Brain microvascular endothelial cell (primary cell): ENCODE measurements at places on chromosomes 7 and 10.

DNA sequence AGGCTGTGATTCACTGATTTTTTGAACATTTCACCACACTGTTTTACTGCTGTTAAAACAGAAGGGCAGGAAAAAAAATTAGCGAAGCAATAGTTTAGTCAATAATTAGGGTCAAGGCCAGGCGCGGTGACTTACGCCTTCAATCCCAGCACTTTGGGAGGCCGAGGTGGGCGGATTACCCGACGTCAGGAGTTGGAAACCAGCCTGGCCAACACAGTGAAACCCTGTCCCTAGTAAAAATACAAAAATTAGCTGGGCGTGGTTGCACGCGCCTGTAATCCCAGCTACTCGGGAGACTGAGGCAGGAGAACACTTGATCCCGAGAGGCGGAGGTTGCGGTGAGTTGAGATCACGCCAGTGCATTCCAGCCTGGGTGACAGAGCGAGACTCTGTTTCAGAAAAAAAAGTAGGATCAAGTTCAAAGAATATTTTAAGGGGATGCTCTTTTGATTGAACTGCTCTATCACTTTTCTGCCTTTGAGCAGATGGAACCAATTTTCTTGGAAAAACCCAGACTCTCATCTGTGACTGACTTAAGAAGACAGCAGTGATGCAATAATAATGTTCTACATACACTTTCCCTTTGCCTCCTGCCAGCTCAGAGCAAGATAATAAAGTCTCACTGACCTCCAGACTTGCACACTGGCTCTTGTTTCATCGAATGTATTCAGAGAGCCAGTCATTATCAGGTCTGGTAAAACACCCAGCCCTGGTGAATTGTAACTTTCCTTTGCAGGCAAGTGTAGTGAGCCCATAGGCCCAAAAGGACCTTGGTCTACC, 1.6 kb upstream of the PPA1 start:
- DNase-seq: peak; percentile 42

DNA sequence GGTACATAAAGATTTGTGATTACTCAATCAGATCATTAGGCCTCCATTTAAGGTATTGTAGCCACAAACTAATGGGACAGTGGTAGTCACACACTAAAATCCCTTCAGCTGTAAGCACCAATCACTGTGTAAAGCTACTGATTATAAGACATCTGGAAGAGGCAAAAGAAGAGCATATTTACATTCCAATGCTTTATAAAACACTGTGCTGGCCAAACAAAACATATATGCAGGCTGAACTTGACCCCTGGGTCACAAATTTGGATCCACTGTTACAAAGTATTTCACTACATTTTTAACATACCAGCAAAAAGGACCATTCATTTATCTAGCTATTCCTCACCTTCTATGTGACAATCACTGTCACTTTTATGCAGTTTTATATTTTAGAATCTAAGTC, 41.4 kb upstream of the ANLN start:
- DNase-seq: peak; percentile 65

GRCh38 chr7:38312821-38313220, 39.4 kb upstream of the TARP start:
- no peak for DNase-seq

GRCh38 chr10:7817576-7817975, 729 bp upstream of the TAF3 start:
- DNase-seq: no peak

DNA sequence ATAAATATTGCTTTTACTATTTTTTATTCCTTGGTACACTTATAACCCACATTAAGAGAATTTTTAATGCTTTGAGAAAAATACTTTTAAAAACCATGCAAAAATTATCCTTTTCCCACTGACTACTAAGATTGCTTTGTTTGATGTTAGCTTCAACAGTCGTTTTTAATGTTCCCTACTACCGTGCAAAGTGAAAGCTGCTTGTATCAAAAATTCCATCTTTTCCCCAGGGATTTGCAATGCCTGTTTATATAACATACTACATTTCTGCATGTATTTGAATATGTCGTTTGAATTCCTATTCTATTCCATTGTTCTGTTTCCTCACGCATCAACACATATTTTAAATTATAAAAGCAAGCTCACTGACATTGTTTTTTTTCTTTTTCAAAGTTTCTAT, 54.4 kb downstream of the TFPI2 start:
- no peak for DNase-seq

DNA sequence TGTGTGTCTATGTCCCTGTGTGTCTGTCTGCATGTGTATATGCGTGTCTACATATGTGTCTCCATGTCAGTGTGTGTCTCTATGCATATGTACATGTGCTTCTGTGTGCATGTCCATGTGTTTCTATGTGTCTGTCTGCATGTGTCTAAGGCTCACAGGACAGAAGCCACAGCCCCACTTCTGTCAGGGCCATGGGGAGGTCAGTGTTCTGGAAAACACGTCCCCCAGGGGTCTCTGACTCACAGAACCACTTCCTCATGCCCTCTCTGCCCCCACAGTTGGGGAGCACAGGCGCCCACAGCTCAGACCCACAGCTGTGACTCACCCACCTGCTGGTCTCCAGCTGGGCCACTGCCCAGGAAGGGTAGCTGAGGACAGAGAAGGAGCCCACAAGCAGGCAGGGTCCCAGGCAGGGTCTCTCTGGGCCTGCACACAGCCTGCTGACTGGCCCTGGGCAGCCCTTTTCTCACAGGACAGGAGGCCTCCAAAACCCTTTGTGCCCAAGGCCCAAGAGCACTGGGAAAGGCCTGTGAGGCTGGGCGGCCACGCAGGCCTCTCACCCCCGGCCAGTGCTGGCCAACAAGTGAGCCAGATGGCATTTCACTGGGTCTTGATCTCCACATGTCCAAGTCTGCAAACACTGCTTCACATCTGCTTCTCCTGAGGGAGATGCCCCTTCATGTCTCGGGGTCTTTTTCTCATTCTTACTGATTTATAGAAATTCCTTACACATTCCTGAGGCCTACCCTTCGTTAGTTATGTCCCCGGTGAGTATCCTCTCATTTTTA, 102.9 kb upstream of the FAM20C start:
- DNase-seq: peak; percentile 86

GRCh38 chr7:106165337-106165736, 53.2 kb upstream of the SYPL1 start:
- peak; percentile 82 for DNase-seq

- peak; percentile 74 for DNase-seq
Measured at GRCh38 chr10:31075434-31075833, 43.8 kb upstream of the ZNF438 start.

DNA sequence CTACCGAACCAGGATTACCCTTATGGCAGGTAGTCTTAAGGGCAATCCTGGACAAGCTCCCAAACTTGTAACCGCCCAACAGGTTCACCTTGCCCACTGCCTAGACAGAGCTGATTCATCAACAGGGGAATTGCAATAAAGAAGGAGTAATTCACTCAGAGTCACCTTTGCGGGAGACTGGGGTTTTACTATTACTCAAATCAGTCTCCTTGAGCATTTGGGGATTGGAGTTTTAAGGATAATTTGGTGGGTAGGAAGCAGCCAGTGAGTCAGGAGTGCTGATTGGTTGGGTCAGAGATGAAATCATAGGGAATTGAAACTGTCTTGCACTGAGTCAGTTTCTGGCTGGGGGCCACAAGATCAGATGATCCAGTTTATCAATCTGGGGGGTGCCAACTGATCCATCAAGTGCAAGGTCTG, 25.3 kb downstream of the HK1 start:
- peak; percentile 44 for DNase-seq

- DNase-seq: no peak
Measured at GRCh38 chr10:64363687-64364086, 842.5 kb downstream of the REEP3 start.

GRCh38 chr7:114784746-114785145, 137.1 kb upstream of the MDFIC start:
- no peak for DNase-seq

- no peak for DNase-seq
Measured at GRCh38 chr7:129617178-129617577, 5.7 kb downstream of the NRF1 start.

DNA sequence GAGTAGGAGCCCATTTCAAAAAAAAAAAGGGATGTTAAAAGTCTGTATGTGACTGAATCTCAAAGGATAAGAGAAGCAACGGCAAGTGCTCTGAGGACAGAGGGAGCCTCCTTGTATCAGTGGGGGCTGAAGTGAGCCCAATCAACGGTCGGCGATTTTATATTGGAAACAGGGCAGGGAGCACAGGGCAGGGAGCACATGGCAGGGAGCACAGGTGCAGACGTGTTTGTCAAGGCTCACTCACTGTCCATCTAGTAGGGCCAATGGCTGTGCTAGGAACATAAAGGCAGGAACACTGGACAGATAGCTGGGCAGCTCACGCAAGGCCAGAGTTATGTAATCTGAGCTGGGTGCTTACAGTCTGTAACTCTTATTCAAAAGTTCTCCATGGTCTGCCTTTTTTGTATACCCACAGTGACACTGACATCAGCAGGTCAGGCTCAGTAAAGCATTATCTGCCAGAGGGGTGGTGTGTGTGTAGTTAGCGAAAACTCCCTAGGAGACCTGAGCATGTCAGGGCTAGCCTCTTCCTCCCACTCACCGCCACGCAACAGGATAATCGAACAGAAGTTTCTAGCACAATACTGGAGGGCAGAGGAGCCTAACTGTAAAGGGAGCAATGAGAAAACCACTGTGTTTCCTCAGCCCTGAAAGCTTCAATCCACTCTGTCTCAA, 15.4 kb downstream of the AKR1B1 start:
- DNase-seq: no peak

GRCh38 chr7:81267508-81267907, 348.7 kb upstream of the SEMA3C start:
- peak; percentile 17 for DNase-seq

GRCh38 chr7:35536396-35536826, 158.5 kb downstream of the HERPUD2 start:
- no peak for DNase-seq

- no peak for DNase-seq
Measured at GRCh38 chr10:85319826-85320225, 991.4 kb downstream of the CCSER2 start.

DNA sequence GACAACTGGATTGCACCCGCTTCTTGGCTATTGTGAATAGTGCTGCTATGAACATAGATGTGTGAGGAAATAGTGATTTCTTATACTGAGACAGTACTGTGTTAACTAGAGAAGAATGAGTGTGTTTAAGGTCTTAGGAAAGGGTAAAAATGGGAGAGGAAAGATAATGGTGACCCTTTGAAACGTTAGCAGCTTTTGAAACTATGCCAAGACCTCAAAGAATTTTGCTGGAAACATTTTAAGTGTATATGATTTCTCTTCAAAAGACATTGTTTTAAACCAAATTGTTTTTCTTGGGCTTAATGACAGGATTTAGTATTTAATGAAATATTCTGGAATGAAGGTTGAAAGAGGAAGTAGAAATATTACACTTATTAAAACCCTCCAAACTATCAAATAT, 100.8 kb upstream of the ARHGAP21 start:
- DNase-seq: no peak

DNA sequence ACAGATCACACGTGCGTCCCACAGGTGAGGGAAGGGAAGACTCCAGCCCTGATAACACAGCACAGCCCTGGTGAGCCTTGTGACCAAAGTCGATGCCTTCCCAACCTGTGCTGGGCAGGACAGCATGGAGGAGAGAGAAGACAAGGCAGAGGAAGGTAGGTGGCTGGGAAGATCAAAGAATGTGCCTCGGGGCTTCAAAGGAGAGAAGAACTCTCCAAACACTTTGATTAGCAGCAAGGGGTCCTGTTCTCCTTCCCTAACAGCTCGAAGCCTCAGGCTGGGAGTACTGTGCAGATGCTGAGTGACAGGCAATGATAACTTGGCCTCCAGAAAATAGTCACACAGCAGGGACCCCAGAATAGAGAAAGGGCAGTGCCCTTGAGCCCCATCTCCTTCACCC, 288.5 kb downstream of the TCERG1L start:
- no peak for DNase-seq

GRCh38 chr7:130356121-130356875, 11.7 kb downstream of the CPA5 start:
- peak; percentile 94 for DNase-seq
